ENCODE measurements at places on chromosomes 13 and 19.

- no peak for DNase-seq
Measured at GRCh38 chr13:40306817-40307216, 359.6 kb downstream of the FOXO1 start.

- peak; percentile 50 for DNase-seq
Measured at GRCh38 chr19:3359015-3359918, 7.1 kb upstream of the NFIC start.

DNA sequence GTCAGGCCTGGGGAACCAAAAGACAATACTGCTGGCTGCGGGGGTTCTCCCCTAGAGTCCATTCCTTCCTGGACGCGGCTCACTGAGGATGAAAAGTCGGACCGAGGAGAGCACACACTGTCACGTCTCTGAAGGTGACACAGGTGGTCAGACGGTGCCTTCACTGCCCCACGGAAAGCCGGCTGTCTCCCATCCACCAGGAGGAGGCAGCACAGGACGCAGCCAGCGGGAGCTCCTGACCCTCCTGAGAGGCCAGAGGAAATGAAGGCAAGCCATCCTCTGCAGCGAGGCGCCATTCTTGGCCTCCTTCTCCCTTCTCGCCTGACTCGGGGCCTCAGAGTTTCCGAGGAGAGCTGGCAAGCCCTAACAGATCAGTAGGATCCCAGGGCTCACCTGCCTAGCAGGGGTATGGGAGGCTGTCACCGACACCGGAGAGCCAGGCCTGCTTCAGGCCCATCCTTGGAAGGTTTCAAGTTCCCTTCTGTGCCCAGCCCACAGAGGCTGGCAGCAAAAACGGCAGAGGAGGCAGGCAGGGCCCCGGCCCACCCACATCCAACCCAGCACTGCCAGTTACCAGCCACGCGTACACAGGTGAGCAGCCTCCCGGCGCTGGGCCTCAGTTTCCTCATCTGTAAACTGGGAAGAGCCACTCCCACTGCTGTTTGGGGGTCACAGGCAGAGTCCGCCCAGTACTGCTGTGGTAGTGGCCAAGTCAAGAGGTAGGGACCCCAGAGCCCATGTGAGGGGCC lies 4.5 kb downstream of the REXO1 start:
- no peak for DNase-seq

- DNase-seq = no peak
Measured at GRCh38 chr13:42732073-42732472, 49.3 kb upstream of the FAM216B start.

DNA sequence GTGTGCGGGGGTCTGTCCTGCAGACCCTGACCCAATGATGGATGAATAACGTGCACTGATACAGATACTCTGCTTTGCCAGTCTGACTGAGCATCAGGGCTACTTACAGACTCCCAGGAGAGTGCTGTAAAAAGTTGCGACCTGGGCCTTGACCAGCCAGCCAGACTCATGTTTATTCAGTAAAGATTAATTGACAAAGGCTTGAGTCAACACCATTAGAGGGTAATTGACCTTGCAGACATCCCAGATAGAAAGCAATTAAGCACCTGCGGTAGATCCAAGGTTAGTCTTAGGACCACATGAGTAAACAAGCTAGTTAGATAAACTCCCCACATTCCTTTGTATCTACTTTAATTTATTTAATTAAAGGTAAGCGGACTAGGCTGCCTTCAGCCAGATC lies 10.4 kb downstream of the NUDT19 start:
- peak; percentile 12 for DNase-seq

DNA sequence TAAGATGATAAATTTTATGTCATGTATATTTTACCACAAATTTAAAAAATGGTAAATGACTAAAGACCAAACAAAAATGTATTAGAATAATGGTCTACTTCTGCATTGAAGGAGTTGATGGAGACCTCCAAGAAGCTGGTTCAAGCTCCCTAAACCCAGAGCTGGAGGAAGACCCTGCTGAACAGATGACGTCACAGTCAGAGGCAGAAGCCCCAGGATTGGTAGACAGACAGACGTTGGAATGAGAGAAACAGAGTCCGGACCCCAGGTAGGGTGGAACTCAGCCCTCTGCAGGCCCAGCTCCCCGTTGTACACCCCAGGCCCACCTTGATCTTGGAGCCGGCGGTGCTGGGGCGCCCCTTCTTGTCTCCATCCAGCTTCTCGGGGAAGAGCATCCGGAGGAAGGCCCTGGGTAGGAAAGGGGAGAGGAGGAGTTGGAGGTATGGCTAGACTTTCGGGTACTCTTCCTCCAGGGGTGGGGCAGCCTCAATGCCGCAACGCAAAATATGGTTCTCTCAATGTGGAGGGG lies 25.7 kb upstream of the ZNF414 start:
- no peak for DNase-seq

GRCh38 chr13:20006206-20006605 lies 47.7 kb downstream of the ZMYM2 start:
- DNase-seq = no peak

DNA sequence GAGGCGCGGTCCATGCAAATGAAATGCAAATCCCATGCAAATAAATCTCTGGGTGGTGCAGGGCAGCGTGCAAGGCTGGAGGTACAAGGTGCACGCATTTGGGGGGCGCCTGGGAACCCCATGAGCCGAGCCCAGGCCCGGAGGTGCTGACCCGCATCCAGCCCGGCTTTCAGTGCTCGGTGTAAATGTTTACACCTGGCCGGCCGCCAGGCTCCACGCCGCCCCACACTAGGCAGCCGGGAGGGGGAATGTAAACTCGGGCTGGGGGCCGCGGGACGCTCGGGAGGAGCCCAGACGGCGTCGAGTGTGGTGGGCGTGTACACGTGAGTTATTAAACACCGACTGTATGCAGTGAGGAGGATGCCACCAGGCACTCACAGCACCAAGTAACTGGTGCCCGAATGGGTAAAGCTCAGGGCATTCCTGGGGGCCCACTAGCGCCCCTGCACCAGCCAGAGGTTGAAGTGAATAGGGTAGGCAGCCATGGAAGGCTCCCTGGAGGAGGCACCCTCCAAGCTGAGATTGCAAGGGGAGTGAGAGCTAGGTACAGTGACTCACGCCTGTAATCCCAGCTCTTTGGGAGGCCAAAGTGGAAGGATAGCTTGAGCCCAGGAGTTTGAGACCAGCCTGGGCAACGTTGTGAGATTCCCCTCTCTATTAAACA lies 17.2 kb downstream of the FUT6 start:
- DNase-seq = no peak

- no peak for DNase-seq
Measured at GRCh38 chr19:36797786-36798108, 25.1 kb upstream of the ZNF850 start.

DNA sequence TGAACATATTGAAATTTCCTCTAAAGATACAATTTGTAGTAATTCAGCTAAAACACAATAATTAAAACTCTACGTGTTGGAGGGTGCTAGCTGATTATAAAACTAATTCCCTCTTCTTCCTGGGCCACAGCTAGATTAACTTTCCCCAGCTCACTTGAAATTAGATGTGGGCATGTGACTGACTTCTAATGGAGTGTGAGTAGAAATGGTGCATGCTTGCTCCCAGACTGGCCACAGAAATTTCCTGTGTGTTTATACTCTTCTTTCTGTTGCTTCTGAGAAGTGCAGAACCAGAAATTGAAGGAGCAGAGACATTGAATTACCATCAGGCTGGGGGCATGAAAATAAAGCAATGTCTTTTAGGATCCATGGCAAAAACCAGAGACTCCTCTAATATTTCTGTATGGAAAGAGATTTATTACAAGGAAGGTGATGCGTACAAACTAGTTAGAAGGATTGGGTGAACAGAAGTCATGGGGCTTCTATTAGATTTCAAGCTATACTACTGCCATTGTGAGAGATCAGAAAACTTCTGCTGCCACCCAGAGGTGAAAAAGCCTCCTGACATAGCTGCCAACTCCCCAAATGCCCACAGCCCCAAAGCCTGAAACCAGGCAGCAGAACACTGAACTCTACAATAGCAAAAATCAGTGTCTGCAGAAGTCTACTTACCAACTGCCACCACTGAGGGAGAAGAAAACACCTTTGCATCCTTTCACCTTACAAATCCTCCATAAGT lies 379.2 kb upstream of the MIR17HG start:
- DNase-seq = no peak

DNA sequence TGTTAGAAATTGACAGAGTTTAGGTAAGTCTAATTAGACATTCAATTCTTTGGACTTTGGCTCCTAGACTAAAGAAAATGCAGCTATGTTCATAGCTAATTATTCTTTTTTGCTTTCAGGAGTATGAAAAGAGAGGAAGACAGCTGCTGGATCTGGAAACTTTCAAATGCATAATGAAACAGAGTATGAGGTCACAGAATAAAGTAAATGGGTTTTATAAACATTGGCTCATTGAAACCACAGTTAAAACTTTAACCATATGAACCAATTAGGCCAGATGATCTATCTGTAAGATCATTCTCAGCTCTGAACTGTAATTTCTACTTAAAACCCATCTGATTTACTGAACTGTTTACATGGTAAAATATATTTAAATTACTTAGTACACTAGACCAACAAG lies 82.7 kb downstream of the TEX26 start:
- no peak for DNase-seq

DNA sequence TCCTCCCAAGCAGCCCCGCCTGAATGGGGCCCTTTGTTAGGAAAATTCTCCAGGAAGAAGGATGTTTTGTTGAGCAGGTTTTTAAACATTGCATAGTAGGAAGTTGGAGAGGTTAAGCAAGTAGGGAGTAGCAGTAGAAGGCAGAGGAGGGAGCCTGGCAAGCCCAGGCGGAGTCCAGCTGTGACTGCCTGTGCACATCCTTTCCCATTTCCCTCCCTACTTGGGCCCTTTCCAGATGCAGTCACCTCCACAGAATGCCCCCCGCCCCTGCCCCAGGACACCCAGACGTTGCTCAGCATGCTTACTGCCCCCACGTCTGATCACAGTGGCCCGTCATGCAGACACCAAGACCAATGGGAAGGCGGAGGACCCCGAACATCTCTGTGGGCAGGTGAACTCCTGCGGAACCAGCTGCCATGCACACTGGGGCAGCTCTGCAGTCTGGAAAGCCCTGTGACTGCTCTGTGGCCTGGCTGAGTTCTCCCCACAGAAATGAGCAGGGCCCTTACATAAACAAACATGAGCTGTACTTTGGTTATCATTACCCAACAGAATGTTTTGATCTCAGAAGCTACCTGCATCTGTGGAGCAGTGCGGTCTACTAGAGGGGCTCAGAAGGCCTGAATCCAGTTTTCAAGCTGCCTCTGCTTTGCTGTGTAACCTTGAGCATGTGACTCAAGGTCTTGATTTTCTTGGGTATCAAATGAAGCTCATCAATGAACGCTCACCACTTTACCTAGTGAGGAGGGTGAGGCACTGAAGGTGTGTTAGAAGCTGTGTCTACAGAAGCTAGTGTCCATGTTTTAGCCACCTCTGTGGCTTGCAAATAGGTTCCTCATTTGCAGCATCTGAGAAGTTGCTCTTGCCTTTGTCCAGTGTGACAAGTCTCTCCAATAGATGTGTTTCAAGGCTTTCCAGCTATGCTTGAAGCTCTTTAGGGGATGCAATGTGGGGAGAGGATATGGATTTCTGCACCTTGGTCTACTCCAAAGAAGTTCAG lies 84.2 kb downstream of the TNFRSF19 start:
- no peak for DNase-seq

DNA sequence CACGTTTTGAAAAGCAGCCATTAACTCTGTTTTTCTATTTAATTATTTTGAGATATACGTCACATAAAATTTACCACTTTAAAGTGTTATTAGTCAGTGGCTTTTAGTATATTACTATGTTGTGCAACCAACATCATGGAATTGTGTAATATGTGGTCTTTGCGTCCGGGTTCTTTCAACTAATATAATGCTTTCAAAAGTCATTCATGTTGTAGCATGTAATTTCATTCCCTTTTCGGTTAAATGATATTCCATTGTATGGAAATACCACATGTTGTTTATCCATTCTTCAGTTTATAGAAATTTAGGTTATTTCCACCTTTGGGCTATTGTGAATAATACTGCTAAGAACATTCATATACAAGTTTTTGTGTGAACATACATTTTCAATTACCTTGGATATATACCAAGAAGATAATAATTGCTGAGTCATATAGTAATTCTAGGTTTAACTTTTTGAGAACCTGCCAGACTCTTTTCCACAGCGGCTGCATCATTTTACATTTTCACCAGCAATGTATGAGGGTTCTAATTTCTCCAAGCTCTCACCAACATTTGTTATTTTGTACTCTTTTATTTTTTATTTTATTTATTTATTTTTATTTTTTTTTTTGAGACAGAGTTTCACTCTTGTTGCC lies 28.1 kb upstream of the CLDN10 start:
- DNase-seq = no peak

- peak; percentile 92 for DNase-seq
Measured at GRCh38 chr19:49593233-49594113, 2.5 kb downstream of the PRR12 start.

- no peak for DNase-seq
Measured at GRCh38 chr19:2717638-2718541, 3.3 kb downstream of the DIRAS1 start.

GRCh38 chr13:111265701-111266035 lies 54.8 kb upstream of the TEX29 start:
- no peak for DNase-seq

GRCh38 chr19:40320558-40320935 lies 27.6 kb downstream of the C19orf47 start:
- DNase-seq = no peak

GRCh38 chr13:36848199-36848982 lies 29.4 kb downstream of the RFXAP start:
- DNase-seq = peak; percentile 34

DNA sequence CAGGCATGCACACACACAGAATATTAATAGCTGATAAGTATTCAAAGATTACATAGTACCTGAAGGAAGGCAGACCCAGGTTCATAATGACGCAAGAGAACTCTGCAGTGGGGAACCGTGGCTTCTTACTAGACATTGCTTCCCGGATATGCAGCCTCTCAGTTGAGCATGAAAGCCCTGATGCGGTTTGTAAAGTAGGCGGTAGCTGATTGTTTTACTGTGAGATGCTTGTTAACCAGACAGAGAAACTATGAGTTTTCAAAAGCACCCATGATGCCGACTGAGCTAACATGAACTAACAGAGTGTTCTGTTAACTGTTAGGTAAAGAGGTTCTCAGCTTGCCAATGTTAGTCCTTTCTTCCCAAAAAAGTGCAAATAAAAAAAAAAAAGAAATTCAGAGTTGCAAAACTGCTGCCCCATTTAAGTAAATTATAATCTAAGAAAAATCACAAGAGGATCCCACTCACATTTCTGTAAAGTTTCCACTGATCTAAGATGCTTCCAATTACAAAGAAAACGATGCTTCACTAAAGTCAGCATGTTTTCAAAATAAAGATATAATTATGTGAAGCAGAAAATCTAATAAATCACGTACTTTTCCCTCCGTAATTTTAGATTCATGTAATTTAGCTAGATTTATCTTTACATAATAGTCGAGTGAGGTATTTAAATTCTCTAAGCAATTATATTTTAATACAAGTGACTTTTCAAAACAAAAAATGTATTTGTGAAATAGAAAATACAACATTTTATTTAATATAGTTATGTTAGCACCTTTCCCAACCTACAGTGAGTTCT lies 2.2 kb downstream of the FLT1 start:
- DNase-seq = no peak

GRCh38 chr13:48155848-48156247 lies 60.9 kb upstream of the MED4 start:
- no peak for DNase-seq

Measured in NCI-H2029 (cell line).